MCF 10A (cell line): ENCODE measurements at places on chromosomes 4 and X. TPM values are rescaled to one million over a fixed set of nuclear protein-coding genes. Genes with fewer than 3 reads are reported as not detected.

The SLC16A2 gene
- 11.9 and 13.7 TPM in 2 replicates for total RNA-seq

The CFI gene
- 0.16 TPM in 1 of 2 replicates, not detected in the other for total RNA-seq

The RTL5 gene
- not detected in 2 replicates for total RNA-seq

The PPP2R2C gene
- 3.6 and 7.5 TPM in 2 replicates for total RNA-seq

The SYTL4 gene
- 1.9 and 2.1 TPM in 2 replicates for total RNA-seq

DNA sequence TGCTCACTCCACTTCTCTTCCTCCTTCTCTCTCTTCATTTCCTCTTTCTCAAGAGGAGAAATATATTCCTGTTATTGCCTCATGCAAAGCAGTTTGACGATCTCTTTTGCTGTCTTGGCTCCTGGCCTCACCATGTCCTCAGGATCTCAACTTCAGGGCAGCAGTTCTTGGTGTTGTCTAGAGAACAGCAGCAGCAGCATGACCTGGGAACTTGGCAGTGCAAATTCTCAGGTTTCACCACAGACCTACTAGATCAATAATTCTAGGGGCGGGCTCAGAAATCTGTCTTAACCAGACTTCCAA is 193.4 kb upstream of the EDNRA start:
- DNase-seq = no peak

GRCh38 chr4:159977907-159978617 is 875.2 kb downstream of the RAPGEF2 start:
- no peak for DNase-seq

DNA sequence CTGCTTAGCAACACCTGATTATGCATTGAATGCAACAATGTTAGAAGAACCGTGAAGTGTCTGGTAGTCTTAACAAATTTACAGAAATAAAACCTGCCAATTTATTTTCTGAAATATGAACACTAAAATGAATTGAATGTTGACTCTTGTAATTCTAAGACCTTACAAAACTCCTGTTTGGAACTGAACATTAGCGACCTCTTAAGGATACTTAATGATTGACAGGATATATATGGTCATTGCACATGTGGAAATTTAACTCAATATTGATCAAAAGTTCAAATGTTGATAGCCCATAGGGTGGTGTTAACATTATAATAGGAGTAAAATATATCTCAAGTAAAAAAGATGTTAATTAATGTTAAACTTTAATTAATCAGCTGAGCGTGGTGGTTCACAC is 79.1 kb downstream of the TECRL start:
- DNase-seq = no peak

- no peak for DNase-seq
These were observed 20.3 kb downstream of the EVC start for GRCh38 chr4:5730993-5731990.

- peak; percentile 18 for DNase-seq
These were observed 706.4 kb downstream of the SMARCA1 start for GRCh38 chrX:128816919-128817318.

- peak; percentile 59 for DNase-seq
These were observed 390.1 kb downstream of the ANKRD50 start for GRCh38 chr4:124322234-124323065.

- DNase-seq = no peak
These were observed at the start of gene APELA for GRCh38 chr4:164876700-164877324. Gene APELA (plus strand): TSS chr4:164877178. CDS start chr4:164877332, 154 bp downstream.

GRCh38 chr4:76067652-76068286 is 6.7 kb upstream of the ART3 start:
- peak; percentile 83 for DNase-seq

DNA sequence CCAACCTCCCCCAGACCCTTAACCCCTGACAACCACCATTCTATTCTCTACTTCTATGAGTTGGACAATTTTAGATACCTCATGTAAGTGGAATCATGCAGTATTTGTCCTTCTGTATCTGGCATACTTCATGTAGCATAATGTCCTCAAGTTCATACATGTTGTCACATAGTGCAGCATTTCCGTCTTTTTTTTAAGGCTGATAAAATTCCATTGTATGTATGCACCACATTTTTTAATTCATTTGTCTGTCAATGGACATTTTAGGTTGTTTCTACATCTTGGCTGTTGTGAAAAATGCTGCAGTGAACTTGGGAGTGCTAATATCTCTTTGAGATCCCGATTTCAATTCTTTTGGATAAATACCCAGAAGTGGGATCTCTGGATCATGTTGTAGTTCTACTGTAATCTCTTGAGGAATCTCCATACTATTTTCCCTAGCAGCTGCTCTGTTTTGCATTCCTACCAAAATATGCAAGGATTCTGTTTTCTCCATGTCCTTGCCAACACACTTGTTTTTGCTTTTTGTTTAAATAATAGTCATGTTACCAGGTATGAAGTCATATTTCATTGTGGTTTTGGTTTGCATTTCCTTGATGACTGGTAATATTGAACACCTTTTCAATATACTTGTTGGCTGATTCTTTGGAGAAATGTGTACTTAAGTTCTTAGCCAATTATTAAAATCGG is 48.8 kb upstream of the ADAD1 start:
- DNase-seq = no peak

DNA sequence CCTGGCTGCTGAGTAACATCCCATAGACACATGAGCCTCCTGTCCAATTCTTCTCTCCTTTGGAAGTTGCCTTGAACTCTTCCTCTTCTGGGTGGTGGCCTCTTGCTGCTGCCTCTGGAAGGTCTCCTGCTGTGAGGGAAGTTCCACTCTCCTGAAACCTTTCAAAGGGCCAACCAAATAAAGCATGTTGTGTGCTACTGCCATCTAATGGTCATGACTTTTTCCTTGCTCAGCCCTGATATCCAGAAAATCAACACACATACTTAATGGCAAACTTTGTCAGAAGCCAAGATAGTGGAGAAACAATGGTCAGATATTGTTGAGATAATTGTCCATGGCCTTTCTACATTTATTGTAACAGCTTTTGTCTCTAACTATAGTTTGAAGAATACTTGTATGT is 19.1 kb upstream of the ZXDA start:
- DNase-seq = peak; percentile 40
